Breast epithelium (tissue), 4 donors: ENCODE measurements at places on chromosomes 3 and 15. TPM values are rescaled to one million over a fixed set of nuclear protein-coding genes. Genes with fewer than 3 reads are reported as not detected.

- DNase-seq: no peak
These were observed 459.4 kb upstream of the PROK2 start for GRCh38 chr3:72244396-72244795.

DNA sequence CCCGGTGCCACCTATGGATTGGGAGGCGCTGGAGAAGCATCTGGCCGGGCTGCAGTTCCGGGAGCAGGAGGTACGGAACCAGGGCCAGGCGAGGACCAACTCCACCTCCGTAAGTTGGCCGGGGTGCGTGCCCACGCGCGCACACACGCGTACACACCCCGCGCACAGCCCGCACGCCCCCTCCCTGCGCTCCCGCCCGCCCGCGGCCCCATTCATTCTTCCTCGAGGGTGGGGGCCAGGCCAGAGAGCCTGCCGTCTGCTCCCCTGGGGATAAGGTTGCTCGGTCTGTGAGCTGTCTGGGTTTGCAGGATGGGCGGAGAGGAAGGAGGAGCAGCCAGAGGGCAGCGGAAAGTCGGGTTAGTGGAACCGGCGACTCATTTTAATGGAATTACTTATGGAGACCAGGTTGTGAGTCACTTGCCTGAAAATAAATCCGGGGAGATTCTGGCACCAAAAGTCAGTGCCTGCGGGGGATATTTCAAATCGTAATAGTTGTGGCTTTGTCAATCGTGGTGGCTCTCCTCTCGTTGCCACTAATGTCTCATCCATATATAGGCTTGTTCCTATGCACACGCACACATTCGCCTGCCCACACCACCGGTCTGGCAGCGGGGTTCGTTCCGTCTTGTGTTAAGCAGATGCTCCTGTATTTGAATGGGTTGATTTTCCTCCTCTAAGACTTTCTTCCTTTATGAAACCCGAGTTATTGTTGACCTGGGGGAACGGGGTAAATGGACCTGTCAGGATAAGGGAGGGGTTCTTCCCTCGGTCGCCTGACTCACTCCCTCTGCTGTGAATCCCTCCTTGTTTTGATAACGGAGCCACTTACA, 223.4 kb upstream of the IL12A start:
- peak; percentile 70 for DNase-seq

DNA sequence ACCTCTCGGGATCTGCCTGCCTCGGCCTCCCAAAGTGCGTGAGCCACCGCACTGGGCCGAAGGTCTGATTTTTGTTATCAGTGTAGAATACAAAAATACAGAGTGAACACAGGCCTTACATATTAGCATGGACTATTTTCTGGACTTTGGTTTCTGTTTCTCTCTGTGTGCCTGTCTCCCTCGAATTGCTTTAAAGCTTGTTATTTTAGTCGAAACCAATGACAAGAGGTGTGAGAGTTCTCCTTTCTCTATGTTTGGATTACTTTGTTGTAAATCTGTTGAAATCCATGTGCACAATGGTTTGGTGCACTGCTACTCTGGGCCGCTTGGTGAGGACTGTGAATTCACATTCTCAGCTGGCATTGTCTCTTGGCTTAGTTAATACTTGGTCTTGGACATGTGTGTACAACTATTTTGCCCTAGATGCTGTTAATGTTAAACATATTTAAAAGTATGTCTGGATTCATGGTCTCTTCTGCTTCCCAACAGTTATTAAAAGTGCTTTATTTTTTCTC, 23.9 kb downstream of the MED12L start:
- DNase-seq: no peak

- no peak for DNase-seq
These were observed 190.3 kb upstream of the LMCD1 start for GRCh38 chr3:8311321-8311720.

DNA sequence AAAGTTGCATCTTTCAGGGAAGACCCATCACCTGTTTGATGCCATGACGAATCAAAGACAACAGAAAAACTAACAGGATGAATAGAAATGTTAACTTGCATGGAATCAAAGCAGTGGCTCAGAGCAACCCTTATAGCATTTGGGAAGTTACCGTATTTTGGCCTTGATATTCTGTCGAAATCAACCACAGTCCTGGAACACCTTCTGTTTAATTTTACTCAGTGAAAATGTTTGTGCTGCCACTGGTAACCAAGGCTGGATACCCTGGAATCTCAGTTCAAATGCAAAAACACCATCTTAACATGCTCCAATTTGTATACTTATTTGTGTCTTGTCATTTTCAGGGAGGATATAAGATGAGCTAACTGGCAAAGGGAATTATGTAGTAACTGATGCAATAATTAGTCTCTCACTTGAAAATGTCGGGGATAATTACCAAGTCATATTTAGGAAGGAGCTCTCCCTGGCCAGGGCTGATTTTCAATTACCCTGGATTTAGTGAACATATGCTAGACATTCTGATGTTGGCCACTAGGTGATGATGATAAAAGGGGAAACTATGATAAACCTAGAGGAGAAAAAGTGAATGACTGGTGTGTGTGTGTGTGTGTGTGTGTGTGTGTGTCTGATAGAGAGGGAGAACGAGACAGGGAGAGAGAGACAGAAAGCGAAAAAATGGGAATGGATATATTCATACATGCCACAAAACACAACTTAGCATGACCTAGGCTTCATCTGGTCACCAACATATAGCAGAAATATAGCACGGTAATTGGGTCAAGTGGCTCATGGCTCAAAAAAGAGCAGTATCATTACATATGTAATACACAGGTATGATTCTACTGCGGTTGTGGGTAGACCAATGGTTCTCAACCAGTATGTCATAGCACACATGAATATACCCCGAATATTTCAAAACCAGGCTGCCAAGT, 19.0 kb upstream of the PRICKLE2 start:
- DNase-seq: no peak

DNA sequence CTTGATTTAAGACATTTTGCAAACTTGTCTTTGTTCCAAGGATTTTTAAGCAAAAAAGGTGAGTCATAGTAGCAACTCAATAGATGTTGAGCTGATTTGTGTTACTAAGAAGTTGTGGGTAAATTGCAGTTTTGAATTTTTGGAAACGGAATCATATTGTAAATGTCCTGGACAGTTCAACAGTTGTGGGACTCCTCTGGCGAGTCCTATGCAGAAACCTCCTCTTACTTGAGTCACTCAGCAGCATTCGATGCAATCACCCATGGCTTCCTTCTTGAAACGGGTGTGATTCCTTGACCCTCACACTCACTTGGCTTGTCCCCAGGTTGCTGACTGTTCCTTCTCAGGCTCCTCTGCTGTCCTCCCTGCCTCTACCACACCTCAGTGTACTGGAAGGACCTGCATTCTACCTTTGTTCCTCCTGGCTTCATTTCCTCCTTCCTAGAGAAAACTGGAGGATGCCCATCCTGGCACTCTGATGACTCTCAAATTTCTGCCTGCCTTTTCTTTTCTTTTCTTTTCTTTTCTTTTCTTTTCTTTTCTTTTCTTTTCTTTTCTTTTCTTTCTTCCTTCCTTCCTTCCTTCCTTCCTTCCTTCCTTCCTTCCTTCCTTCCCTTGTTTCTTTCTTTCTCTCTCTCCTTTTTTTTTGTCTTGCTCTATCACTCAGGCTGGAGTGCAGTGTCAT, 52.8 kb upstream of the DGKG start:
- no peak for DNase-seq

DNA sequence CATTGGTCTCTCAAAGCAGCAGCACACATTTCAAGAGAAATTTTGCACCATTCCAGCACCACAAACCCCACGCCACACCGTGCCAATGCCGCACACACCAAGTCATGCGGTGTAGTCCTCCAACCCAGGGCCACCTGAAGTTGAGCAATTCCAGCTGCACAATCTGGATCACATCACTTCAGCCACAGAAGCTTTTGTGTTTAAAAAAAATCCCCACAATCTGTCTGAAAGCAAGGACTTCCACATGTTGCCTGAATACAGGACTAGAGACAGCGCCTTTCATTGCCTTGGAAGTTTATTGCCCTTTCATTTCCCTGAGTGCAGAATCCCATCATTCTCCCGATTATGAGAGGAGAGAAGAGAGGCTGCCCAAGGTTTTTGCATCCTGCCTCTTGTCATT, 175.6 kb upstream of the BCL6 start:
- DNase-seq: no peak

DNA sequence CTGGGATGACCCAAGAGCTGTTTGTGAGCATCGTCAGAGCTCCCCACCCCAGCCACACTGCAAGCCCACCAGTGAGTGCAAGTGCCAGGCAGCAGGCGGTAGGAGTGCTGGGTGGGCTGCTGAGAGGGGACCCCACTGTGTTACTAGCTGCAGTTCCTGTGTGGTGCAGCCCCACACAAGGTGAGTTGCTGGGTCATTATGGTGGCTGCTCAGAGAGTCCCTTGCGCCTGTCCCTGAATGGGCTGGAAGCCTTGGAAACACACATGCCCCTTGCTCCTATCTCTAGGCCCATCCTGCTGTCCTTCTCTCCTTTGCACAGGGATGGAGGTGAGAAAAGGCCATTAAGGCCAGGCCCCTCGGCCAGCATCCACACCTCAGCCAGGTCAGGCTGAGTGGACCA, 83.7 kb downstream of the SEC22A start:
- no peak for DNase-seq

- no peak for DNase-seq
These were observed 13.4 kb downstream of the RIOX2 start for GRCh38 chr3:97958796-97959195.

DNA sequence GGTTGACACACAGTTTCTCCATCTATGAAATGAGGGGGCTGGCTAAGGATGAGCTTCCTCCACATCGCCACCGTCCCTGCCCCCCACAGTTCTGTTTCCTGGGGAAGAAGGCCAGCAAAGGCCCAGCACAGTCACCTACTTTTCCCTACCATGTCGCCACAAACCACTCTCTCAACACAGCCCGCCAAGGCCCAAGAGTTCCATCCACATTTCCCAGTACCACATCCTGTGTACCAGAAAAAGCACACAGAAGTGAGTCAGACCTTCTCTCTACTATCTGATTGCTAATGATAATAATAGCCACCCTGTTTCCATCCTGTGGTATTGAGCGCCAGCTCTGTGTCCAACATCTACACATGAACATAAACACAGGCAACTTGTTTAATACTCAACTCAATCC, 30.3 kb upstream of the C15orf39 start:
- no peak for DNase-seq

- DNase-seq: no peak
These were observed 54.8 kb downstream of the MSL2 start for GRCh38 chr3:136141291-136141785.

GRCh38 chr15:94110476-94111130, 120.8 kb upstream of the MCTP2 start:
- no peak for DNase-seq

- DNase-seq: no peak
These were observed 470.9 kb upstream of the TPRG1 start for GRCh38 chr3:188700918-188701317.

DNA sequence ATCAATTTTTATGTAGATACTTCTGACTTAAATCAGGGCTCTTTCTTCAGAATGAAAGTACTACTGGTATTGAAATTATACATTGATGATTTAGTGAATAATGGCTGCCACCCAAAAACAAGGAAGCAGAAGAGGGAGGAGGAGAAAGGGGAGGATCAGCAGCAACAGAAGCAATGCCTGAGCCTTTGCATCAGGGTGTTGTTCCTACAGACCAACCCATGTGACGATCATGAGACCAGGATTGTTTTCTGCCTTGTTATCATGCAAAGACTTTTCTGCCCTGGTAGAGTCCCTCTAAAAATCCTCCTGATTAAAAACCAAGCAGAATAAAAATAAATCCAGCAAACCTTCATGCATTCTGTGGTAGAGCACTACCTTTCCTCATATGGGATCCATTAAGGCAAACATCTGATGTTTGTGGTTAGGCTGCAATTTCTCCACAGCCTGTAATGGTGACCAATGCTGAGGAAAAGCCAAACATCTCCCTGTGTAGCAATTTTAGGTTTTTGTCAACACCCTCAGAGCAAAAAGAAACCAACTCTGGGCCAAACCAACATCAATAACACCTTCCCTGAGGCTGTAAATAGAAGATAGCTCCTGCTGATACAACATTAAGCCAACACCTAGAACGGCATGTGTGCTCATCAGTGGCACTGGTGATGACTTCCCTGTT, 191.7 kb downstream of the ATP8B4 start:
- DNase-seq: no peak

- DNase-seq: no peak
These were observed 22.4 kb downstream of the PTH1R start for GRCh38 chr3:46900007-46900292.

- DNase-seq: no peak
These were observed 15.3 kb upstream of the XXYLT1 start for GRCh38 chr3:195286115-195286872.

DNA sequence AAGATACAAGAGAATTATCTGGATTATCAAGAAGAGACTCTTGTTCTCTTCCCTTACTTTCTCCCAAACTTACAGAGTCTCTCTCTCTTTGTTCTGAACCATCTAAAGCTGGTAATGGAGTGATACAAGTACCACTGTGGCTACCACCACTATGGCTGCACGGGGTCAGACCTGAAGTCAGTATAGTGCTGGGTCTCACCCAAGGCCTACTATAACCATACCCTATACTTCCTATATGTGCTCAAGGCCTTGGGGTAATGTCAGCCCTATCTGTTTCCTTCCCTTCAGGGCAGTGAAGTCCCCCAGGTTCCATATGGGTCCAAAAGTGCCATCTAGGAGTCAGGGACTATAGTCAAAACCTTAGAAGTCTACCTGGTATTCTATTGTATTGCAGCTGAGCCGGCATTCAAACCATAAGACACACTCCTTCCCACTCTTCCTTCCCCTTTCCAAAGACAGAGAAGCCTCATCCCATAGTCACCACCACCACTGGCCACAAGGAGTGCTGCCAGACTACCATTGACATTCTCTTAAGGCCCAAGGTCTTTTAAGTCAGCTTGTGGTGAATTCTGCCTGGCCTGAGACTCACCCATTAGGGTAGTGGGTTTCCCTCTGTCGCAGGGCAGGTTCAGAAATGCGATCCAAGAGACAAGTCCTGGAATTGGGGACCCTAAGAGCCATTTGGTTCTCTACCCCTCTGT, 615.0 kb upstream of the NECTIN3 start:
- no peak for DNase-seq

DNA sequence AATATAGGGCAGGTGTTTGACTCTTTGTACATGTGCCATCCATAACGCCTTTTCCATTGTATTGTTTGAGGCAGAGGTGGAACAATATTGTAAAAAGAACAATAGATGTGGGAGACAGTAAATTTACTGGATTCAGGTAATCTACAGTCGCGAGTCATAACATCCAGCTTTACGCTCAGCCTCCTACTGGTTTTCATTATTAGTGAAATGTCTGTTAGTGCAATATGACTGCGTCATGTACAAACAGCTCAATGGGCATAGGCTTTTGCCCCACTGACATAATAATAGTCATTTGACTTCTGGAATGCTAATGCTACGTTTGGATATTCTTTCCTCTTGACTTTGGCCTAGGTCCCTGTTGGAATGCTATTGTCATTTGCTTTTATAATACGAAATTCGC, 9.5 kb downstream of the CACNA2D3 start:
- DNase-seq: no peak

GRCh38 chr3:39098473-39099000, 8.9 kb downstream of the GORASP1 start:
- DNase-seq: no peak

BSN gene
- total RNA-seq: 0.33 TPM

NR2E3 gene
- total RNA-seq: not detected

P3H2 gene
- total RNA-seq: 1.6 TPM

TRPM1 gene
- not detected for total RNA-seq

HRH1 gene
- 3.9 TPM for total RNA-seq

FEZF2 gene
- total RNA-seq: not detected

MRPL46 gene
- 25.0 TPM for total RNA-seq

GOLGA8T gene
- not detected for total RNA-seq
